ENCODE measurements at places on chromosomes 5 and 9. TPM values are rescaled to one million over a fixed set of nuclear protein-coding genes. Genes with fewer than 3 reads are reported as not detected.

DNA sequence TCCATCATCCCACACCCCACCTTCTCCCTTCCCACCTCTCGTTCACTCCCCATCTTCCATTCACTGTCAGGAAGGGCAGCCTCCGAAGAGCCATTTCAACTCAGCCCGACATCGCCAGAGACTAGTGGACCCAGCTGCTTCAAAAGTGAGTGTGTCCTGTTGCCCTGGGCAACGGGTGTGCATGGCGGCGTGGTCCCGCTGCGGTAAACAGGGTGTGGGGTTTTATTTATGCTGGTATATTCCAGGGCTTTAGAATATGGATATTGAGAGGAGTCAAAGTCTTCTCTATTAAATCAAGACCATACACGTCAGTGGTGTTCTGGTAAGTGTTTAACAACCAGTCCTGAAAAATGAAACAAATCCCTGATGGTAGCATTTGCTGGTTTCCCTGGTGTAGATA, 274.5 kb downstream of the MAST4 start:
- no peak overlapping the region for H3K4me3 ChIP-seq
- no peak for DNase-seq
- no peaks in the 10 kb centered on the region for H3K27me3 ChIP-seq
- H3K4me1 ChIP-seq, result no peaks in the 10 kb centered on the region

DNA sequence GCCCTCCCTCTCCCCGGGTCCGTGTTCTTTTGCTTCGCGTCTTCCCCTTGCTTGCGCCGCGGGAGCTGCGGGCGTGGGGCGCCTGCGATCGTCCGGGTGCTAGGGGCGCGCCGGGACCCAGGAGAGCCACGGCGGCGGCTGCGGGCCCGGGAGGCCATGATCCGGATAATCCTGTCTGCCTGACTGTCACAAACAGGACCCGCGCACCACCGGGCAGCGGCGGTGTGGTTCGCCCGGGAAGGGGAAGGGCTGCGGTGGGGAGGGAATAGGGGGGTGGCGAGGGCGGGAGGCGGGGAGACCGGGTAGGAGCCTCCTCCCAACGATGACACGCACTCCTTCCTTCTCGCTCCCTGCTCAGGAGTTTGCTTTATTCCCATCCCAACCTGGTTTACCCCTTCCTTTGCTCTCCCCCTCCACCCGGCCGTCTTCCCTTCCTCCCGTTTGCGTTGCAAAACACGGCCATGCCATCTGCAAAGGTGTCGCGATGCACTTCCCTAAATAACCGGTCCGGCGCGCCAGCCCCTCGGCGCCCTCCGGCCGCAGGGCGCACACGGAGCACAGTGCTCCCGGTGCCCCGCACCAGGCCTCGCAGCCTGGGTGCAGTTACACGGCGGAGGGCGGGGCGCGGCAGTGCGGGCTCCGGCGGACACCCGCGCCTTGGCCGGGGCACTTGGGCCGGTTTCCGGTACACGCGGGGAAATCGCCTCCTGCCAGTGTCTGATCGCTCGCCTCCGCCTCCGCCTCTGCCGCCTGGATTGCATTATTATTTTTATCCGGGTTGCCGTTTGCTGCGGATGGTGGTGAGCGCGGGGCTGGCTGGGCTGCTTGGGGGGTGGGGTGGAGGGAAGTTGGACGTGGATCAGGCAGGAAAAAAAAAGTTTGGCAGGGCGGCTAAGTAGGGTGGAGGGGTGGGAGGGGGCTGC, 1.5 kb downstream of the SMARCA2 start:
- peak; percentile 83 for DNase-seq
- H3K36me3 ChIP-seq, result no peaks in the 10 kb centered on the region
- H3K4me3 ChIP-seq, result peak overlapping the region; percentile 69

- H3K27ac ChIP-seq, result no peak overlapping the region
- H3K4me1 ChIP-seq, result peaks cover 8% of the 10 kb centered on the region
- peak; percentile 62 for DNase-seq
- no peaks in the 10 kb centered on the region for H3K36me3 ChIP-seq
These were observed 12.4 kb upstream of the CXXC5 start for GRCh38 chr5:139635606-139636206.

- DNase-seq, result peak; percentile 62
- H3K4me1 ChIP-seq, result peaks cover 15% of the 10 kb centered on the region
- no peaks in the 10 kb centered on the region for H3K27me3 ChIP-seq
- H3K4me3 ChIP-seq, result no peak overlapping the region
These were observed 18.9 kb downstream of the AMBP start for GRCh38 chr9:114059047-114059803.

The ANKRD34B gene
- total RNA-seq, result not detected

Measured in ovary (tissue), 10 donors.